CD4-positive, alpha-beta T cell treated with Interleukin-17A for 4 hours (primary cell): ENCODE measurements at places on chromosomes 11 and 22.

DNA sequence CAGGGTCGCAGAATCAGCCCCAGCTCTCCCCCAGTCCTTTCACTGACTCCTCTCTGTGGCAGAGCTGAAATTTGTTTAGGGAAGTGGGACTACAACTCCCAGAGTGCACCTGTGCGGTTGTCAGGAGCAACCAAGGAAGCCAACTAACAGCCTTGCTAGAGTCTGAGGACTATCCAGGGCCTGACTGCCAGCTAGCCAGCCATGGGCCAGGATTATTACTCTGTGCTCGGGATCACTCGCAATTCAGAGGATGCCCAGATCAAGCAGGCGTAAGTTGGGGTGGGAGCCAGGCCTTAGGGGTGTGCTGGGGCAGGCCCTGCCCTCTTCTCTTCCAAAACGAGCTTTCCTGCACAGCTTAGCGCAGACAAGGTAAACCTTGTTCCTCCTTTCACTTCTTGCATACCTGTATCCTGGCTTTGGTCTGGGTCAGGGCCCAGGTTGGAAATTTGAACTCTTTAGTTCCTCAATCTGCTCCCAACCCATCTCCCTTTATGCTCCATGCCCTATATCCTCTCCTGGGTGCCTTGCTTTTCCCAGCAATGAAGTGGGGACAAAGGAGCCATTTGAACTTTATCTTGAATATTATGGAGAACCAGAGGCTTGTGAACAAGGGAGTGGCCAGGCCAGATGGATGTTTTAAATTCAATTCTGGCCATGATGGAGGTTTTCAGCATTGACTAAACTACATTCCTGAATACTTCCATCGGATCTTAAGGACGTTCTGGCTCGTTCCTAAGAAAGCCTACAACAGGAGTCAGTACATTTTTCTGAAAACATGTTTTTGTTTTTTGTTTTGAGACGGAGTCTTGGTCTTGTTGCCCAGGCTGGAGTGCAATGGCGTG is at the start of gene DNAJB13:
Gene DNAJB13 (plus strand): TSS at position 158 of the 842 bp plus-strand sequence. CDS start 44 bp downstream, at position 202.
- peak; percentile 21 for DNase-seq

GRCh38 chr11:21295508-21295907 is 626.1 kb downstream of the NELL1 start:
- no peak for DNase-seq

GRCh38 chr11:134289789-134290188 is 13.6 kb downstream of the GLB1L3 start:
- no peak for DNase-seq

GRCh38 chr11:121304759-121305158 is 12.2 kb downstream of the SC5D start:
- no peak for DNase-seq

DNA sequence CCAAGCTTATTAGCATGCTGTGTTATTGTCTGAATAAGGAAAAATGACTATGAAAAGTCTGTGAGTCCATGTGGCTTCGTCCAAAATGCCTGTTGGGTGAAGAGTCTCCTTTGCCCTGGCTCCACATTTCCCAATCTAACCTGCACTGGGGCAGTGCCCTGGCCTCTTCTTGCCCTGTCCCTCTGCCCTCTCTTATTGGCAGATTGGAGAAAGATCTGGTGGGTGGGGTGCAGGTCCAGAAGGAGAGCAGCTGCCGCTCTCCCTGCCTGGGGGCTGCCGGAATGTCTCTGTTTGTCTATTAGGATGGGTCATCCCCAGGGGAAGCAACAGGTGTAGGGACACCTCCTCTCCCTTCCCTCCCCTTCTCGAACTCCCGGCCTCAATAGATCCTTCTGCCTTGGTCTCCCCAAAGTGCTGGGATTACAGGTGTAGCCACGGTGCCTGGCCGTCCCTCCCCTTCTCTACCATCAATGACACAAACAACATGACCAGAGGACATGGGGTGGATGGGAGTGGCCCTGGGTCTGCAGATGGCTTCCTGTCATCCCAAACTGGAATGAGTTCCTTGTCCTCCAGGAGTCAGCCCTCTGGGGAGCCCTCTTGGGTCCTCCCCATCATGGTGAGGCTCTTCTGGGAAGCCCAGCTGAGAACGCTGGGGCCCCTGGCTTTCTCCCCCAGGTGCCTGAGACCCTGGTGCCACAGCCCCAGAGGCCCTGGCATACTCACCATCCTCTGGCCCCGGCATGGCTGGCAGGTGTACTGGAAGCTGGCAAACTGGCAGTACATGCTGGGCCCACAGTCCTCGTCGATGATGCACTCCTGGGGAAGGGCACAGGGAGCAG is 40.5 kb downstream of the DKK3 start:
- DNase-seq: no peak

- DNase-seq: no peak
These were observed 43.6 kb downstream of the TMEM135 start for GRCh38 chr11:87081358-87081757.

- no peak for DNase-seq
These were observed 1.0 kb upstream of the ATG2A start for GRCh38 chr11:64918017-64918416.

DNA sequence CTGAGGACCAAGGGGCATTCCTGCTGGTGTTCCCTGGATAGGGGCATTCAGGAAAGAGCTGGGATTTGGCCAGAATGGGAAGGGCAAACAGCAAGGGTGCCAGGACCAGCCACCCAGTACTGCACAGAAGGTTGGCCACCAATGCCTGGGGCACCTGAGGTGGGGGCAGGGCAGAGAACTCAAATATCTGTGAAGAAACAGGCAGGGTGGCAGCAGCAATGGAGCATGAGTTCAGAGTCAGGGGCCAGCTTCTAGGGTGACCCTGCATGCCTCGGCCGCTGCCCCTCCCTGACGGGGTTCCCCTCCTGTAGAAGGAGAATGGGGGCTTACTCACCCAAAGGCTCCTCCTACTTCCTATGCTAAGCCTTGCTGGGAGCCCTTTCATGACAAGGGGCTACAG is 79.3 kb upstream of the SHANK2 start:
- no peak for DNase-seq

DNA sequence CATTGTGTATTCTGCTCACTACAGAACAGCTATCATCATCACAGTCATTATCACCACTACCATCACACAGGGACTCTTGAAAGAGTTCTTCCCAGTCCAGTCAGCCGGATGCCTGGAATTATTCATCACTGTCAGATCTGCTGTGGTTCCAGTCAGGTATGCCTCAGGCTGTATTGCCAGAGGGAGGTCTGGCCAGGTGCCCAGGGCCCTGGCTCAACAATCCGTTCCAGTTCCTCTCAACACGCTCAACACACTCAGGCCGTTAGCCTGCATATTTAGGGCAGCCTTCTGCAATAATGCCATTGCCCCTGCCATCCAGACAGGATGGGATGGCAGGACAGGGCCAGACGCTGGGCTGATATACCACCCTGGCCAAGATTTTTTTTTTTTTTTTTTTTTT is 28.6 kb upstream of the RASL10A start:
- DNase-seq: no peak

GRCh38 chr11:92295175-92296137 is 70.8 kb downstream of the FAT3 start:
- no peak for DNase-seq

GRCh38 chr11:75532200-75533048 is 6.7 kb upstream of the GDPD5 start:
- DNase-seq: peak; percentile 89

GRCh38 chr22:27795053-27795452 is 6.5 kb downstream of the MN1 start:
- DNase-seq: no peak

DNA sequence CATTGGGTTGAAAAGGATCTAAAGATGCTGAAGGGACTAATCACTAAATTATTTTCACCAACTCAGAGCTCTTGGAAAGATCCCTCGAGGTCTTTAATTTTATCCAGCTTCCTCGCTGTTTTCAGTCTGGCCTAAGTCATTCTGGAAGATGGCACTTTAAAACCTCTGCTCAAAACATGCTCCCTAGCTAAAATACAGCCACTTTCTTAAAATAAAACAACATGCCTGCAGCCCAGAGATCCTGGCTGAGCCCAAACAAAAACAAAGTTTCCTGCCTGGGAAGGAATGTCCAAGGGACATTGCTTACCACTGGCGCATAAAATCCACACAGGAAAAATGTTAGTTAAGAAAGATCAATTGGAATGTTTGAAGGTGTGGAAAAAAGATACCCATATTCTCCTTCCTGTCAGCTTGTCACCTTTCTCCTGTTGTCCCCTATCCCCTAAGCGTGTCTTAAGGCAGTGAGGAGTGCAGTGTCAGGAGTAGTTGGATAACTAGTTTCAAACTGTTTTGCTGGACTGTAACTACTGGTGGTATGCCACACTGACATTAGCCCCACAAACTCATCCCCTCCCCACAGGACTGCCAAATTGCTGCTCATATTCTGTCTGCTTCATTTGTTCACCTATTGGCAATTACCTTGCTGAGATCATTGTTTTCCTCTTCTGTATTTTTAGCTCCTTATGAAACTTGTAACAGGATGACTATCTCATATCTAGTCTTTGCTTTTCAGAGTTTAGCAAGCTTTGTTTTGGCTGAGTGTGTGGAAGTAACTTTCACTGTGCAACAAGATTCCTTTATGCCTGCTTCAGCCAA is 108.3 kb upstream of the SESN3 start:
- DNase-seq: no peak

DNA sequence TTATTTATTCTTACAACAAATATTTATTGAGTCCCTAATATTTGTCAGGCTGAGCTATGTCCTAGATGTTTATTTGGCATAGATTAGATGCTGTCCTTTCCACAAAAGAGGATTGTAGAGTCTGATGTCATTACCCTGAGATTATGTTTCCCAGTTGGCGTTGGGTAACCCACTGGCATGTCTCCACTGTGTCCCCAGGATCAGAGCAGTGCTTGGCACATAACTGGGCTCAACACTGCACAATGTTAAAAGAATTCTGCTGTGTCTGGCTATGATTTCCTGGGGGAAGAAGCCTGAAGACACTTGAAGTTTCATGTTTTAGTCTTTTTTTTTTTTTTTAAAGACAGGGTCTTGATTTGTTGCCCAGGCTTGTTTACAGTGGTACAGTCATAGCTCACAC is 4.0 kb downstream of the RCN1 start:
- no peak for DNase-seq

GRCh38 chr22:25060522-25061071 is 108.1 kb downstream of the KIAA1671 start:
- DNase-seq: peak; percentile 27

- DNase-seq: no peak
These were observed 83.7 kb downstream of the MAML2 start for GRCh38 chr11:96259134-96259830.

DNA sequence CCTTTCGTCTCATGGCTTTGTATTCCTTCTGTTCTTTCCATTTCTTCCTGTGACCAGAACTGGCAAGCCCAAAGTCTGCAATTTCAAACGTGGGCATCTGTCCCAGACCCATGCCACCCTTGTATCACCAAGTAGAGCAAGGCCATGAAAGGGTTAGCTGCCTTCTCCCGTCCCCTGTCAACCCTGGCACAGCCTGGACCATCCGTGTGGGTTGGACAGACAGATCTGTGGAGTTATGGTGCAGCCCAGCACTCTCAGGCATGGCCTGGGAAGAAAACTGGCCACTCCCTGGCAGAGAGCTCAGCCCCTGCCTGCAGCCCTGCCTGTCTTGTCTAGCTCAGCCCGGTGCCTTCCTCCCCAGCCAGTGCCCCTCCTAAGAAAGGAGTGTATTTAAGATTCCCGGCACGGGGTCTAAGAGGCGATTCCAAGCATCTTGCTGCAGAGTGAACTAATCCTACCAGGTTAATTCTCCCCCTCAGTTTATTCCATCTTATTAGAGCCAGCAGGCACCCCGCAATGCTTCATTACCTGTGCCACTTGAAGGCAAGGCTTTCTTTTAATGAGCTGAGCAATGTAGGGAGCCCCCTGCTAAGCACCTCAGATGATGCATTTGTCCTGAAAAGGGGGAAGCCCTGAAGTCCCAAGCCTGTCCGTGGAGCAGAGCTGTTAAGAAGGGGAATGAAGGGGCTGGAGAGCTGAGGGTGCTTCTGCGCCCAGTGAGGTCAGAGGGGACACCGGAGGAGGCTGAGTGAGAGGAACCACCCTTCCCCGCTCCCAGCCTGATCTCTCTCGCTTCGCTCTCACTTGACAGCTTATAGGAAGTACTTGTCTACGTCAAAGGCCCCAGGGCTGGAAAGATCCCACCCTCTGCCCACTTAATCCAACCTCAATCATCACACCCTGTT is 130.6 kb downstream of the SPATA19 start:
- DNase-seq: no peak

- DNase-seq: no peak
These were observed 87.7 kb downstream of the UBASH3B start for GRCh38 chr11:122743097-122743741.

- DNase-seq: no peak
These were observed 51.7 kb upstream of the RCN1 start for GRCh38 chr11:32039149-32039548.

GRCh38 chr11:57001674-57002401 is 13.1 kb downstream of the OR5AK2 start:
- no peak for DNase-seq

GRCh38 chr11:95247883-95248282 is 16.9 kb upstream of the SESN3 start:
- DNase-seq: no peak

- no peak for DNase-seq
These were observed 49.7 kb downstream of the OTOG start for GRCh38 chr11:17596711-17597110.

- peak; percentile 96 for DNase-seq
These were observed at the start of gene C11orf65 for GRCh38 chr11:108467091-108467823. TSS of gene C11orf65 (minus strand) at chr11:108467529. CDS start at chr11:108461559, 5,970 bp downstream.

DNA sequence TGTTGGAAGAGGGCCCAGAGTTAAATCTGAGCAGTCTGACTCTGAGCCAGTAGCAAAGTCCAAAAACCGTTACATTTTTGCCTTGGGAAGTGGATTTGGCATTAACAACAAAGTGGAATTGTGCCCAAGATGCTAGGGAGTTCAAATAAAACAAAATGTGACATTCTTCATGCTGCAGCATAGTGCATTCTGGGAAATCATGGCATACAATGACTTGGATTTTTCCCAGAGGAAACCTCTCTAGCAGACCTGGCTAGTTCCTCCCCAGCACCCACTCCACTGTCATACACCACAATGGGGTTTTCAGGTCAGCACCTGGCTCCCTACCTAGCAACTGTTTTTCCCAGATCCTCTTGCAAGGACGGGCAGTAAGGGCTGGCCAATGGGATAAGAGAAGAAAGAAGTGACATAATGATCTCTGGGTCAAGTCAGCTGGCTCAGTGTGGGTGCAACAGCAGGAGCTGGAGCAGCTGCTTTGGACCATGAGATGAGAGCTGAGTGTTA is 24.8 kb upstream of the CYB5R3 start:
- DNase-seq: no peak

- DNase-seq: no peak
These were observed 1448.6 kb upstream of the RAG2 start for GRCh38 chr11:38046571-38047135.
